ENCODE measurements at places on chromosomes 1 and 21.
A peak's percentile ranks its signal among the peaks of the same experiment; 100 is the strongest.

DNA sequence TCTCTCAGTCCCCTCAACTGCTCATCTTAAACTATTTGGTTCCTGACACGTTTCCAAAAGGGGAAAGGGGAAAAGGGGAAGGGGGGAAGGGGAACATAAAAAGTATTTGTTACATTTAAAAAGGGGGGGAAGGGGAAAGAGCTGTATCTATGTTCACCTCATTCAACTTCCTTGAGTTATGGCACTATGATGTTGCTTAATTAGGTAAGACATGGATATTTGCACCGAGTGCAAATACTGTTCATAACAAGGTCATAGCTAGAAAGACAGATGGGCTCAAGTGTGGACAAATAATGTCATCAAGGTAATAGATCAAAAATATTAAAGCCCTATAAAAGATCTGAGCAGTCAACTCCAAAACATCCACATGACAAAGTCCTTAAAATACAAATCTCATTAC, 26.0 kb downstream of the GPBP1L1 start:
- no peak for DNase-seq

- DNase-seq = no peak
Observed at GRCh38 chr1:27372022-27372807, 2.4 kb downstream of the FCN3 start.

GRCh38 chr21:16713331-16714117, 799.3 kb upstream of the CXADR start:
- DNase-seq = no peak

DNA sequence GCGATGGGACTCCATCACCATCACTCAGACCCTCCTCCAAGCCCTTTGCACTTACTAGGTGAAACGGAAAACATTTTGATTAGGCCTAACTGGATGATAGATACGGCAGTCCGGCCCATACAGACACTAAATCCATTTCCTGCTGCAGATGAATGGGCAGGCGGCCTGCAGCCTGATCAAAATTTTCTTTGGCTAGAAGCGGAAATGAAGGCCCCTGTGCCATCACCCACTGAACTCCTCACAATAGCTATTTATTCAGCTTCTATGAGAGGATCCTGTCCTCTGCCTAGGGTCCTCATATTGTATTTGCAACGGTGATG, 200.5 kb downstream of the OMA1 start:
- DNase-seq = no peak

- no peak for DNase-seq
Observed at GRCh38 chr1:236159704-236160539, 17.6 kb downstream of the GPR137B start.

- DNase-seq = no peak
Observed at GRCh38 chr1:194341587-194341986, 1155.2 kb upstream of the B3GALT2 start.

- no peak for DNase-seq
Observed at GRCh38 chr1:158644449-158644848, 39.4 kb downstream of the OR10Z1 start.

GRCh38 chr1:87231703-87232367, 96.8 kb upstream of the LMO4 start:
- no peak for DNase-seq

DNA sequence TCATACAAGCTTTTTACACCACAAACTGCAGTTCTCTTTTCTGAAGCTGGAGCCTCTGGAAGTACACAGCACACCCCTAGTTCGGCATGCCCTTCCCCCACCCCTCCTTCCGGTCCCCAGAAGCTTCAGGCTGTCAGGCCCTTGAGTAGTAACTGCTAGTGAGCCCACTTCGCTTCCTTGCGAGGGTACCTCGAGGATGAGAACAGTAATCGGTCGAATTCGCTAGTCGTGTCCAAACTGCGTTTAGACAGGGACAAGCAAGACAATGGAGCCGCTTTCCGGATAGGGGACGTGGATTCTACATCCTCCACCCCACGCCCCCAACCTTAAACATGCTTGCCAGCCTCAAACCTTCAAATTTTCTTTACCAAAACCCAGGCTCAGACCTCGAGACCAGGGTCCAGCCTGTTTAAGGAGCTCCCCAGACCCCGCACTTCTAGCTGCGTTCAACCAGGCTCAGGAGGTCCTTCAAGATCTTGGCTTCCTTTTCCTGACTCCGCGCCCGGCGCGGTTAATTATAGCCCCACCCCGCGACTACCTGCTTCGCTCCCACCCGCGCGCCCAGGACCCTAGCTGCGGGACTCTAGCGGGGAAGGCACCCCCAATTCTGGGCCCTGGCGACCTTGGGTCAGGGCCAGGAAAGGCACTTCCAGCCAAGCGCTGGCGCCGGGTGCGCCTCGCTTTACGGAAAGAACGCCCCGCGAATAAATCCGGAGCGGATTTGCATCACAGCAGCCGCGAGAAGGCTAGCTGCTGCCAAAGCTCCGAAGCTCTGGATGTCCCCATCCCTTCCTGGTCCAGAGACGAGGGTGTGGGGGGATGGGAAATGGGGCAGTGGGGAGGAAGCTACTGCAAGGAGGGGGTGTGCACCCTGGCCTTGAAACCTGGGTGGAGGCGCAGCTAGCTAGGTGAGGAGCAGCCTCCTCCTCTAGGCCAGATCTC, 8.1 kb upstream of the TSPAN1 start:
- peak; percentile 13 for DNase-seq

DNA sequence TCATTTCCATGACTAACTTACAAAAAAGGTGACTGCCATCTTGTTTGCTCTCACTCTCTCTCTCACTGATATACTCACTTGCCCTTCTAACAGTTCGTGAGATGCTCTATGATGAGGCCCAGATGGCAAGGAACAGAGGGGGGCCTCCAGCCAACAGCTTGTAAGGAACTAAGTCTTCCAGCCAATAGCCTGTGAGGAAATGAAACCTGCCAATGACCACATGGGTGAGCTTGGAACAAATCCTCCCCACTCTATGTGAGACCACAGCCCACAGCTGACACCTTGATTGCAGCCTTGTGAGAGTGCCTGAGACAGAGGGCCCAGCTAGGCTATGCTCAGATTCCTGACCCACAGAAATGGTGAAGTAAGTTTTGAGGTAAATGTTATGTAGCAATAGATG, 153.7 kb downstream of the HHIPL2 start:
- no peak for DNase-seq

DNA sequence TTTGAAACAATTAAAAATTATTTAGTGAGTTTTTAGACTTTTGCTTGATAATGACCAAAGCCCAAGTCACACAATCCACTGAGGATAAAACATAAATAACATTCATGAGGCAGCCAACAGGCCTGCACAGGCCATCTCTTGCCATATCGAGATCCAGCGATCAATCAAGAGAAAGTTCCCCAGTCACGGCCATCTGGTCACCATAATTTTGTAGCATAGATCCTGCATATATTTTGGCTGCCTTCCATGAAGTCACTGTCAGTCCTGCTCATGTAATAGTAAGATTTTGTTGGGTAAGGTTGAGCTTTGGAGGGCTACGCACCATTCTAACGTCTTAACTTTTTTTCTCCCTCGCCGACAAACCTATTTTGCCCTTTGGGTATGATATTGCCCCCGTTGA, 17.5 kb downstream of the KPNA6 start:
- no peak for DNase-seq

DNA sequence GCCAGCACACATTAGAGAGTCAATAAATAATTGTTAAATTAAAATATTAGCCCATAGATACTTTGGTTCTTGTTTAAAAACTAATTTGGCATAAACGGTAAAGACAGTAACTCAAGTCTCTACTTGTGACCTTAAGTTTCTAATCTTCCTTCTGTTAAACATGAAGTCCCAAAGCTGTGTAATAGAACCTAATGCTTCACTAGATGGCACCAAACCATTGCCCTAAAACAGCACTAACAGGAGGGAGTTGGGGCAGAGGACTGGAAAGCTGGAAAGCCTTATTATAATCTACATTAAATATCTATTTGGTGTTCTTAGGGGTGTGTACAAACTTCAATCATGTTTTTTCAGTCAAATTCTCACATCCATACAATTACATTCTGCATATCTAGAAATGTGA, 176.7 kb downstream of the OLFM3 start:
- no peak for DNase-seq

GRCh38 chr1:37124501-37124900, 90.2 kb upstream of the GRIK3 start:
- no peak for DNase-seq

GRCh38 chr1:99305626-99306025, 41.3 kb downstream of the PLPPR4 start:
- no peak for DNase-seq

DNA sequence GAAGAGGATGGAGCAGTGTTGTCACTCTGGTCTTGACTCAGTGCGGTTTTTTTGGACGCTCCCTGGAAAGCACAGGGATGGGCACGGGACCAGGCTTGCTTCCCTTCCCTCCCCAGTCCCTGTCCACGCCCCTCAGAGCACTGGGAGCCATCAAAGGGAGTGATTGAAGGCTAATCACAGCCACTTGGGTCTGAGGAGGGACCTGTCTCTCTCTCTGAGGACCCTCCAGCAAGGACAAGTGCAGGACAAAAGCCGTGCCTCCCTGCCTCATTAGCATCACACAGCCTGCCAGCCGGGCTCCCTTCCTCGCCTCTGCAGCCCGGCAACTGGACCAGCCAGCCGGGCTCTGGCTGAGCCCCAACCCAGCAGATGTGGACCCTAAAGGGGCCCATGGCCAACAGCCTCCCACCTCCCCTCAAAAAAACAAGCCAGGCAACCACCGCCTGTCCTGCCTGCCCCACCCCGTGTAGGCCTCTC, 18.6 kb upstream of the PDZK1IP1 start:
- DNase-seq = no peak

DNA sequence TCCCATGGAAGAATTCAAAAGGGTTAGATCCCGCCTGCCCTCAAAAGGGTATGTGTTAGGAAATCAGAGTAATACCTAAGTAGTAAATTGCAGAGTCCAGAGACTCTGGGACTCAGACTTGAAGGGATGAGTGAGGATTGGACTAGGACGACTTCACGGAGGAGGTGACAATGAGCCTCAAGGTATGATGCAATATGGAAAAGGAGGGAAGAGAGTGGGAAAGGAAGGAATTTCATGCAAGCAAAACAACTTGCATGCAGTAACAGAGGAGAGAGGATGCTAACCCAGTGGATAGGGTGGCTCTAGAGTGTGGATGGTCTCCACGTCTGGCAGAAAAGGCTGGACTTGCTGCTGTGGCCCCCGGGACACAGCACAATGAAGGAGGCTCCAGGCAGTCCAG, 4.8 kb downstream of the CAPN2 start:
- no peak for DNase-seq

DNA sequence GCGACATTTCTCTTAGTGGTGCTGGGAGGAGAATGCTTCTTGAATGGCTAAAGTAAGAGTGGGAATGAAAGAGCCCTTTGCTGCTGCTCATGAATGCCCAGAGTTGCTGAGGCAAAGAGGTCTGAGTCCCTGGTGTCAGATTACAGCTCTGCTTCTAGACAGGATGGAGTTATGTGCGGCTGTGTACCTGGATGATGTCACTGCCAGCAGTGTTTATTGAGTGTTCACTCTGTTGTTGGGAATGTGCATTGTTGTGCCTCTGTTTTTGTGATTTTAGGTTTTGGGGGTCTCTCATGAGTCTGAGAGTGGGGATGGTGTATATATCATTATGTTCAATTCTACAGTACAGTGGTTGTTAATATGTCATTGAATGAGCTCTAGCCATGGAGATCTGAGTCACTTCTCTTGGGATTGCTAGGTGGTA, 2.7 kb downstream of the CDC14A start:
- DNase-seq = no peak

GRCh38 chr1:40338745-40339419, 21.8 kb upstream of the COL9A2 start:
- DNase-seq = peak; percentile 94

DNA sequence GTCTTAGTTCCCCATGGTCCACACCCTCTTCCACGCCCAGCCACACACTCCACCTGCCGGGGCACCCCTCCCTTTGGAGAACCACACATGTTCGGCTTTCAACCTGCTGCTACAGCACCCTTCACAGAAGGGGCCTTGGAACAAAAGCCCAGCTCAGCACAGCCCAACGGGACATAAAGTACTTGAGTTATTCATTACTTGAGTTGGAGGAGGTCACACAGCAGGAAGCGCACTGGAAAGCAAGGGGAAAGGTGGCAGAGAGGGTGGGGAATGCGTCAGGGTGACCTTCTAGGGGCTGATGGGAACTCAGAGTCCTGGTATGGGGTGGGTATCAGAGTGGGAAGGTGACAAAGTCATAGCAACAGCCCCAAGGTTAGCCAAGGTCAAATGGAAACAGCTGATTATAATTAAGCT, 3.0 kb upstream of the ATP1B1 start:
- no peak for DNase-seq
